ENCODE measurements at places on chromosomes 1 and 21. TPM values are rescaled to one million over a fixed set of nuclear protein-coding genes. Genes with fewer than 3 reads are reported as not detected.

The TDRD5 gene
- polyA plus RNA-seq: not detected

The CNN3 gene
- polyA plus RNA-seq: 156 TPM

The TMCO4 gene
- 1.3 TPM for polyA plus RNA-seq

The TSPAN1 gene
- not detected for polyA plus RNA-seq

The CCDC17 gene
- 1.9 TPM for polyA plus RNA-seq
